ENCODE measurements at places on chromosomes 3 and 15.

- DNase-seq = no peak
Observed at GRCh38 chr3:34248352-34248751, 449.9 kb downstream of the PDCD6IP start.

GRCh38 chr3:88991496-88991895 lies 115.9 kb upstream of the EPHA3 start:
- DNase-seq = no peak

- no peak for DNase-seq
Observed at GRCh38 chr3:4724051-4724629, 231.0 kb downstream of the ITPR1 start.

DNA sequence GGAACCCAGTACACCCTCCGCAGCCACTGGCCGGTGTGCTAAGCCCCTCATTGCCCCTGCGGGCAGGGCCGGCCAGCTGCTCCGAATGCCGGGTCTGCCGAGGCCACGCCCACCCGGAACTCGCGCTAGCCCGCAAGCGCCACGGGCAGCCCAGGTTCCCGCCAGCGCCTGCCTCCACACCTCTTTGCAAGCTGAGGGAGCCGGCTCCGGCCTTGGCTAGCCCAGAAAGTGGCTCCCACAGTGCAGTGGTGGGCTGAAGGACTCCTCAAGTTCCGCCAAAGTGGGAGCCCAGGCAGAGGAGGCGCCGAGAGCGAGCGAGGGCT lies 81.4 kb upstream of the BCHE start:
- no peak for DNase-seq

GRCh38 chr3:186594591-186595113 lies 18.2 kb upstream of the AHSG start:
- no peak for DNase-seq

DNA sequence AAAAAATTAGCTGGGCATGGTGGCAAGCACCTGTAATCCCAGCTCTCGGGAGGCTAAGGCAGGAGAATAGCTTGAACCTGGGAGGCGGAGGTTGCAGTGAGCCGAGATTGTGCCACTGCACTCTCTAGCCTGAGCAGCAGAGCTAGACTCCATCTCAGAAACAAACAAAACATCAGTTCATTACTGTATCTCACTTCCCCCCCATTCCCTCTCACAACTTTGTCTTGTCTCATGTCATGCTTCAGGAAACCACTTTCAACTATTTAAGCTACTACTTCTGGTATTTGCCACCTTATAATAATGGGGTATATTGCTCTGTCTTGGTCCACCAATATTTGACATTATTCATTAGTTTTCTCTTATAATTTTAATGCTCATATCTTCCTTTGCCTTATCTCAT lies 26.2 kb downstream of the PIK3CA start:
- no peak for DNase-seq

GRCh38 chr15:70436428-70436827 lies 326.9 kb downstream of the UACA start:
- DNase-seq = no peak

DNA sequence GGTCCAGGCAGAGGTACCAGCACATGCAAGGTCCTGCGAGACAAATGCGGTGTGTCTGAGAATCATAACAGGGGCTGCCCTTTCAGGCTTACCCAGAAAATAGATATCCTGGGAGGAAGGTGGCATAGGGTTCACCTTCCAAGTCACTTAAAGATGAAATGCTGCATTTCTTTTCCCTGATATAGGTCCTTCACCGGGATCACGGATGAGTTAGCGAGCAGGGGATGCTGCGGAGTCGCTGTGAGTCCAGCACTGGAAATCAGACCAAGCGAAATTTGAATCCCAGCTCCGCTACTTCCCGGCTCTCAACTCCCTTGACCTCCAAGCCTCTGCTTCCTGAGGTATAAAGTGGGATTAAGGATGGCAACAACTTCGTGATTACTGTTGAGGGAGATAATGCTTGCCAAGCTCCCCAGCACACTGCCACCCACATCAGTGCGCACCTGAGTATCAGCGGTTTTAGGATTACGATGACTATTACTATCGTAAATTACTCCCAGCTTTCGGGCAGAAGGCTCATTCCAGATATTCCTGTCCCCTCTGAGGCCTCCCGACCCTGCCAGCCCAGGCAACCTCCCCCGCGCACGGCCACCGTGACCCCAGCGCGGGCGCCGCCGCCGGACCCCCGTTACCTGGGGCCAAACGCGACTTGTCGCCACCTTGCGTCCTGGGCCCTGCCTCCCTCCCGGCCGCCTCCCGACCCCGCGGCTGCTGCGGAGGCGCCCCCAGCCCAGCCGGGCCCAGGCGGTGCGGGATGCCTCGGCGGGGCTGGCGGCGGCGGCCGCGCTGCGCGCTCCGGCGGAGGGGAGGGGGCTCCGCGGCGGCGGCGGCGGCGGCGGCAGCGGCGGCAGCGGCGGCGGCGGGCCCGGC lies 589 bp upstream of the GPR27 start:
- no peak for DNase-seq

GRCh38 chr15:58631319-58631718 lies 118.2 kb downstream of the ADAM10 start:
- DNase-seq = no peak

- no peak for DNase-seq
Observed at GRCh38 chr3:36965440-36965839, 20.6 kb upstream of the TRANK1 start.

DNA sequence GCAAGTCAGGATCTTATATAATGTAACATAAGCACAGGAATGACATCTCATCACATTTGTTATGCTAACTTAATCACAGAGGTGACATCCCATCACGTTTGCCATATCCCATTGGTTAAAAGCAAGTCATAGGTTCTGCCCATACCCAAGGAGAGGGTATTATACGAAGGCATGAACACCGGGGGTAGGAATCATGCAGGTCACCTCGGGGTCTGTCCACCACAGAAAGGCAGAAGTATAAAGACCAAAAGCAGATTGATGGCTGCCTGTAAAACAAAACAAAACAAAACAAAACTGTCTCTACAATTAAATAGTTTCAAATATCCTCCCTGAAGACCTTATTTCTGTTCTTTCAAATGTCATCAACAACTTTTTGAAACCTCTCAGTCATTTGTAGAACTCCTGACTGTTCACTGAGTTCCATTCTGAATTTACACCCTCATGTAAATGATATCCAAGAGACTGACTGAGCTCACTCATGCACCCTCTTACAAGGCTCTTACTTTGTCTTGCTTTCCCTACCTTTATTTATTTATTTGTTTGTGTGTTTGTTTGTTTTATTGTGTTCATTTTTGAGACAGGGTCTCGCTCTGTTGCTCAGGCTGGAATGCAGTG lies 22.7 kb upstream of the ZNF639 start:
- DNase-seq = no peak

DNA sequence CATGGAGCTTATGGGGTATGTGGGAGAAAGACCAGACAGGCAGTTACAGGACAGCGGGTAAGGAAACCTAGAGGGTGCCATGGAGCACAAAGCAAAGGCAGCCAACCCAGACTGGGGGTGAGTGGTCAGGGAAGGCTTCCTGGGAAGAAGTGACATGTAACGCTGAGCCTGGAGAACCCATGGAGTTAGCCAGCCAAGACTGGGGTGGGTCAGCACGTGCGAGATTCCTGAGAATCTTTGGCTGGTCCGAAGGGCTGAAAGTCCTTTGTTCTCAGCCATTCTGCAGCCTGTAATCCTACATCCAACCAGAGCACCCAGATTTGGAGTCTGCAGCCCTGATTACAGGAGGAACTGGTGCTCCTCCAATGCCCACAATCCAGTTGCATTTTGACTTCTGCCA lies 120.1 kb upstream of the WNT5A start:
- no peak for DNase-seq

DNA sequence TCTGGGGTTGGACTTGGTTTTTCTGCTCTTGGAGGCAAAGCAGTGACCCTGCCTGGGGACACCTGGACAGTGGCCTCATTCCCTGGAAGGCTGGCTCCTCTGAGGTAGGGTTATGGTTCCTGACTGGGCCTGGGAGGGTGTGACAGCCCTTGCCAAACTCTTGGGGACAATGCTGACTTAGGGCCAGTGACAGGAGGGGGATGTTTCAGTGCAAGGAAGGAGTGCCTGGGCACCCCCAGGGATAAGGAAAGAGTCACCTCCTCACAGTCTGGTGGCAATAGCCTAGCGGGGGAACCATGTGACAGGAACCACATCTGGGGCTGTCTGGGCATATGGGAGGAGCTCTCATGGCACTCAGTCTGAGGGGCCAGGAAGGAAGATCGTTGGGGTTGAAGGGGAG lies 91.8 kb downstream of the ABHD5 start:
- no peak for DNase-seq

GRCh38 chr3:72820415-72820814 lies 27.8 kb downstream of the SHQ1 start:
- DNase-seq = no peak

GRCh38 chr15:95868970-95869369 lies 461.5 kb upstream of the NR2F2 start:
- DNase-seq = no peak

DNA sequence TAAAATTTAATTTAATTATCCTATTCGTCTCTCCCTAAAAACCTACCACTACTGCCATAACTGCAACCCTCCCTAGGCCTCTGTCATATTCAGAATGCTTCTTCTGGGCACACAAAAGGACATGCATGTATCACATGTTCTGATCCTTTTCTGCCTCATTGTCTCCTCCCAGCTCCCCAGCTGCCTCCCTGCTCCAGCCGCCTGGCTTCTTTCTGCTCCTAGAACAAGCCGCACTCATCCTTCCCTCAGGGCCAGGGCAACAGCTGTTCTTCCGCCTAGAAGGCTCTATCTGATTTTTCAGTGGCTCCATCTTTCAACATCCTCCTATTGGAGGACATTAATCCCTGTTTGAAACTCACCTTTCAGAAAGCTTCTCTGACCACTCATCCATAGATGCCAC lies 38.6 kb downstream of the TMED3 start:
- DNase-seq = no peak

GRCh38 chr15:37131621-37132020 lies 31.3 kb upstream of the MEIS2 start:
- DNase-seq = no peak

- peak; percentile 37 for DNase-seq
Observed at GRCh38 chr3:194579091-194579606, 54.1 kb downstream of the TMEM44 start.

DNA sequence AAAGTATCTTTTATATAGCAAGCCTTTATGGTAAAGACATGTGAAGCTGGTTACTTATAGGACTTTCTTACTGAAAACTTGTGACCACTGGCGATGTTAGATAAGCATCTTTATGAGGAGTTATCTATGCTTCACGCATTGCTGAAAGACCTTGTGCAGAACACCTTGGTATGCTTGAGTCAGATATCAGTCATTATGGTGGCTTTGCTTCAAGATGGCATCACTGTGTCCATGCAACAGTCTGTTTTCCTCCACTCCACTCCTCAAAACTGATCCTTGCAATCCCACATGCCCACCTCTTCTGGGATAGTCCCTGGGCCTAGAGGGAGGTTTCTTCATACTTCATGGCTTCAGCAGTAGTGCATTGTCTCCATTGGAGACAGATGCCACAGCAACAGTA lies 656.3 kb downstream of the ZNF385D start:
- no peak for DNase-seq

DNA sequence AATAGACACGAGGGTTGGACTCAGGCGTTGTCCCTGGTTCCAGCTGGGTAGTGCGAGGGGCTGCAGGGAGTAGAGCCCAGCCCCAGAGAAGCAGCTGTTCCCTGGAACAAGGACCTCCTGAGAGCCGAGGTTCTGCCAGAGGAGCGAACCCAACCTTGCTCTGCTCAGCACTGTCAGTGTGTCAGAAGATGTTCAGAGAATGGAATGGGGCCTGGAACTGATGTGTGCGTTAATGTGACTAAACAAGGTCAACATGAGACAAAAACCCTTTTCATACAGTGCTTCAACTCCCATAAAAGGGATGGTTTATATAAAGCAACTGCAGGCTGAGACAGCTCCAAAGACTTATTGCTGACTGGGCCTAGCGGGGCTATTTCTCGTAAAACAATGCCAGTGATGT lies 35.5 kb upstream of the HACD2 start:
- no peak for DNase-seq

DNA sequence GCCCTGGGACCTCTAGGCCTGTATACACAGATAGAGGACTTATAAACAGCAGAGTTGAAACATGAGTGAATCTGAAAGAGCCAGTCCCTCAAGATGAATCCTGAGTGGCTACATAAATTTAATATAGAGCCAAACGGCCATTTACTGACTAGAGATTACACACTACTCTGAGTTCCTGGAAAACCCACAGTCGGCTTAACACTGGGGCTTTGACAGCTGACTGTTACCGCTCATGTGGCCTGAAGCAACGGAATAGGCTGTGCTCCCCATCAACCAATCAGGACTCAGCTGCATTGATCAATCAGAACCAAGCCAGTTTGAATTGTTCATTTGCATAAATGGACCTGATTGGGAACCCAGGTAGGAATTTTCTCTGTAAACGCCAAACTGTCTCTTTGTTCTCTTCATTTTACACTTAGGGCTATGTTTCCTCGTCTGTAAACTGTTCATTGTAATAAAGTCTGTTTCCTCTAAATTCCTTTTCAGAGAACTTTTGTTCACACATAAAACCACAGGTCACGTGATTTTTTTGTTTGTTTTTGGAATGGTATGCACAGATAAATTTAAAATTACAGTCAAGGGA lies 40.5 kb downstream of the CCNL1 start:
- DNase-seq = no peak

GRCh38 chr3:133119176-133119575 lies 81.0 kb downstream of the TMEM108 start:
- DNase-seq = no peak

DNA sequence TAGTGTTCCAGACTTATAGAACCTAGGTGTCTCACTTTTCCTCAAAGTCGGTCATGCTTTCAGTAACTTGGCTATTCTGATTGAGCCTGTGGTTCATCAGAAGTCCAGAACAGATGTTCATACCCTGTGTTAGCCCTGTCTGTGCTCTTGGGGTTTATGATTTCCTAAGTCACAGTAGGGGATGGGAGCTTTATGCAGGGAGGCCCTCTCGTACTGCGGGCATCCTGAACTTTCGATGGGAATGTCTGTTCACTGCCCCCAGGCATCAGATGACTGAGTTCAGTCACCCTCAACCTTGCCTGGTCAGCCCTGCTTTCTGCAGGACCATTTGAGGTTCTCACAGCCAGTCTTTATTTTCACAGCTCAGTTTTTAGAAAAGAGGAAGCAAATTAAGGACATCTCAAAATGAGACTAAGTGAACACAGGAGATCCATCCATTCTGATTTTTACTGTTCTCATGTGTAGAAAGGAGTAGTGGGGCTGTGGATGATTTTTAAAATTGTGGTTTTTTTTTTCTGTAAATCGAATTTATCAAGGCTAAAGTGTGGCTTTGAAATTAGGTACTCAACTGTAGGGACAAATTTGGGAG lies 71.3 kb downstream of the CMTM8 start:
- DNase-seq = no peak

GRCh38 chr15:71880276-71880675 lies 69.9 kb downstream of the NR2E3 start:
- no peak for DNase-seq

DNA sequence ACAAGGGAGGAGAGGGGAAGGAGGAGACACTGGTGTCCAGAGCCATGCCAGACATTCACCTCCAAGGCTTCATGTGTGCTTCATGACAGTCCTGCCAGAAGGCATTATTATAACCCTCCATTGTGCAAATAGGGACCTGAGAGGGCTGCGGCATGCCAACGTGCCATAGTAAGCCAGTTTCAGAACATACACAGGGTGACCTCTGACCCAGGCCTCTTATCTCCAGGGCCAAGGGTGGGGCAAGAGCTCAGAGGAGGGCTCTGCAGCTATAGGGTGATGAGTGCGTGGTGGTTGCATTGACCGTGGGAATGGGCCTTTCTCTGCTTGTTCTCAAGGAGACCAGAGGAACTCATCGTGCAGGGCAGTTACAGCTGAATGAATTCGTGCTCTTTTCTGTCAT lies 9.7 kb upstream of the ACSBG1 start:
- DNase-seq = no peak

Measured in kidney glomerular epithelial cell (primary cell).